Activated naive CD8-positive, alpha-beta T cell treated with anti-CD3 and anti-CD28 coated beads, Interleukin-2, amount 50 U/mL, for 24 hours (primary cell): ENCODE measurements at places on chromosomes 5 and 9.
A peak's percentile ranks its signal among the peaks of the same experiment; 100 is the strongest.

GRCh38 chr5:172696171-172696849 is 55.2 kb downstream of the NEURL1B start:
- DNase-seq = no peak

GRCh38 chr9:108760841-108761240 is 94.9 kb downstream of the ACTL7B start:
- DNase-seq = no peak

DNA sequence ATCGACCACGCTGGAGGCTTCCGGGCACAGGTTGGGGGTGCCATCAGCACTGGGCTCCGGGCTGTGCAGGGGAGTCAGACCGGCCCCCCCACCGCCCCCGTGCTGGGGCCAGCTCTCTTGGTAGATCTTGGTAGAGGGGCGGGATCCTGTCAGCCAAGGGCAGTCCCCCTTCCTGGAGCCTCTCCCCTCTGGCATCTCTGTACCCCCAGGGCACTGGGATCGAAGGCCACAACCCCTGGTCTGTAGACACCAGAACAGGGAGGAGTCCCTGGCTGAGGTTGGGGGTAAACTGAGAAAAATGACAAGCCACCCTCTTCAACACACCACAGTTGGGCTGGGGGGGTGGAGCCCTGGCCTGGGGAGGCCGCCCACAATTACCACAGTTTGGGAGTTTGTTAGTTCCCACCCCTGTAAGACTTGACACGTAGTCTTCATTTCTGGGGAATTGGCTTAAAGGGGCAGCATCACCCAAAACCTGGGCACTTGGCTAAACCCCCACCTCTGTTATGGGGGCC is 882 bp downstream of the CERCAM start:
- DNase-seq = peak; percentile 10

GRCh38 chr9:89670114-89670513 is 65.3 kb downstream of the GADD45G start:
- DNase-seq = no peak

- no peak for DNase-seq
Observed at GRCh38 chr5:146848133-146848532, 30.4 kb downstream of the PPP2R2B start.

- DNase-seq = no peak
Observed at GRCh38 chr5:14671414-14671813, 6.9 kb downstream of the OTULIN start.

DNA sequence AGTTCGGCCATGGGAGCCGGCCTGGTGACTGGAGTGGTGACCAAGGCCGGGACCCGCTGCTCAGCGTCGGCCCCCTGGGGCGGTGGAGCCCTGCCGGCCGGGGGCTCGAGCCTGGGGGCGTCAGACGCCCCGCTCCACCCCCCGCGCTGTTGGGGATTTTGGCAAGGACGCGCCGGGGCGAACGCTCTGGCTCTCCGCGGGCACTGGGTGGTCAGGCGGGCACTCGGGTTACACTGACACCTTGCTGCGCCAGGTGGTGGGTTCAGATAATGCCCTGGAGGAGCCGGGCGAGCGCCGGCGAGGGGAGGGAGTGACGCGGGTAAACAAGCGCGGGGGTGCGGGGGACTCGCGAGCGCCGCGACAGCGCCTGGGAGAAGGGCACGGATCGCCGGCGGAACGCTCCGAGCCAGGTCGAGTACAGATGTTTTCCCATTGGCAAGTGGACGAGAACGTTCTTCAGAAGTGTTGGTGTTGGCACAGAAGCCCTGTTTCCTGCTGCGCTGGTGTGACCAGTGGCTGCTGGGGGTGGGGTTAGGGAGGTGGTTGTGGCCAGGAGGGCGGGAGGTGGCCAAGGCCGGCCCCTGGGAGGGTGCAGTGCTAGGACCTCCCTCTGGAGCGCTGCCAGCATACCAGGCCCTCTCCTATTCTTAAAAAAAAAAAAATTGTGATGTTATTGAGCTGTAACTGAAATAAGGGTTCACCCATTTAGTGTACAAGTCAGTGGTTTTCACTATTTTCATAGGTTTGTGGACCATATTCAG is 773 bp downstream of the SQSTM1 start:
- DNase-seq = peak; percentile 88

- DNase-seq = no peak
Observed at GRCh38 chr9:19203058-19203457, 27.4 kb upstream of the DENND4C start.

- no peak for DNase-seq
Observed at GRCh38 chr5:137506296-137506695, 7.2 kb upstream of the SPOCK1 start.

- no peak for DNase-seq
Observed at GRCh38 chr5:27810458-27810857, 772.1 kb upstream of the CDH9 start.

GRCh38 chr9:70229579-70229978 is 29.2 kb upstream of the SMC5 start:
- no peak for DNase-seq

DNA sequence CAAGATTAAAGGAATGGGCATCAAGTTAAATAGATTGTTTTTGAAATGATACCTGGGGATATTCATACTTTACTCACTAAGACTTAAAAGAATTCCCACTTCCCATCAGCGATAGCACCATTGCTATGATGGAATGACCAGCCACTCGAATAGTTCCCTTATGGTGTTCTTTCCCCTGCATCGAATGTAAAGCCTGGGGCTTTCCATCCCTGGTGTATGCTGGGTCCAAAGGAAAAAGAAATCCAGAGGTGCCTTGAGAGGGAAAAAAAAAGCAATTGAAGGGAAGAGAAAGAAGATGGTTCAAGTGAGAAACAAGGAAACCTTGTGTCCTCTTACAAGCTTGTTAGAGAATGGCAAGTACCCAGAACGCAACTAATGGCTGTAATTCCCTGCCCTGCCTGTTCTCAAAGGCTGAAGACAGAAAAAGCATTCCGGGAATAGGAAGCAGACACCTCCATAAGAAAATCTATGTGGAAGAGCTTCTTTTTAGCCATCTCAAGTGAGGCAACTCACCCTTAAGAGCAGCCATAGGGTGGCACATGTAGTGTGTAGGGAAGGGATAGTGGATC is 351.1 kb upstream of the DAB2 start:
- no peak for DNase-seq

DNA sequence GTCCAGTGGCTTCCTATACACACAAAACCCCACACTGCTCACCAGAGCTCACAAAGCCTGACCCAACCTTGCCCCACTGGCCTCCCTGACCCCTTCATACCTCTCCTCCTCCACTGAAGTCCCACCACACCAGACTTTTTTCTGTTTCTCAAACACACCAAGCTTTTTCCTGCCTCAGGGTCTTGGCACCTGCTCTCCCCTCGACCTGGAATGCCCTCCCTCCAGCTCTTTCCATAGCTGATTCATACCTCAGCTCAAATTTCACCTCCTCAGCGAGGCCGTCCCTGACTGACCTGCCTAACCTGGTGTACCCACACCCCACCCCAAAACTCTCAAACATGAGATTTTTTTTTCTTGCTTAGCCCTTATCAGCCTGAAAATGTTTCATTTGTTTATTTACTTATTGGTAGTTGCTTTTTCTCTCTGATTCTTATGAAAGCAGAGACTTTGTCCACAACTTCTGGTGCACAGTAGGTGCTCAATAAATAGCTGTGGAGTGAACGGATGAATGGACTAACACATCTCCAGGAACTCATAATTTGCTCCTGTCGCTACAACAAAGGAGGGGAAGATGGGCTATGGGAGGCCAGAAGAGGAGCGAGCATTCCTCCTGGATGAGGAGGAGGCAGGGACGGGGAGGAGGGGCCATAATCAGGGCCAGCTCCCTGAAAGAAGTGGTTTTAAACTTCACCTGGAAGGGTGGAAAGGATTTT is 84.3 kb downstream of the SH3TC2 start:
- no peak for DNase-seq

GRCh38 chr5:40227366-40227765 is 452.3 kb upstream of the PTGER4 start:
- DNase-seq = no peak

GRCh38 chr9:11558043-11558442 is 945.2 kb upstream of the PTPRD start:
- DNase-seq = no peak

DNA sequence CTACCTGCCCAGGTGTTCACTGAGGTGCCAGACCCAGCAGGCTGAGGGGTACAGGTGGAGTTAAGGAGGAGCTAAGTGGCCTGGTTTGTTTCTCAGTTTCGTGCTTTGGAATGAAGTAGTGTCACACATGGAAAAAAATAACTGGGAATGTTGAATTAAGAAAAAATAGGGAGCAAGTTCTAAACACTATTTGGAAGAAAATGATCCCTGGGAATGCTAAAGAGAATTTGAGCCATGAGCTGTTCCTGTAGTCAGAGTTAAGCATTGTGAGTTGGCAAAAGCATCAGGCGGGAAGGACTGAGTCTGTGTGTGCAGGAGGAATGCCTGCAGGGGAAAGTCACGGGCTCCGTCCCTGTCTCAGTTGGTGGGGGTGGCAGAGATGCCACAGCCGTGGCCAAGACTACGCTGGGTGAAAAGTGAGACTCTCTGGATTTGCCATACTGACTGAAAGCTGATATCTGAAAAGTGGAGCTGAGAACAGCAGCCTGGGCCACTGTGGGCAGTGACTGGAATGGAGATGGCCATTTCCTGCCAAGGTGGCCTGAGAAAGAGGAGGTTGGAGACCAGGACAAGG is 37.0 kb downstream of the SYK start:
- DNase-seq = no peak

- DNase-seq = no peak
Observed at GRCh38 chr9:124480621-124480981, 26.6 kb downstream of the NR5A1 start.

DNA sequence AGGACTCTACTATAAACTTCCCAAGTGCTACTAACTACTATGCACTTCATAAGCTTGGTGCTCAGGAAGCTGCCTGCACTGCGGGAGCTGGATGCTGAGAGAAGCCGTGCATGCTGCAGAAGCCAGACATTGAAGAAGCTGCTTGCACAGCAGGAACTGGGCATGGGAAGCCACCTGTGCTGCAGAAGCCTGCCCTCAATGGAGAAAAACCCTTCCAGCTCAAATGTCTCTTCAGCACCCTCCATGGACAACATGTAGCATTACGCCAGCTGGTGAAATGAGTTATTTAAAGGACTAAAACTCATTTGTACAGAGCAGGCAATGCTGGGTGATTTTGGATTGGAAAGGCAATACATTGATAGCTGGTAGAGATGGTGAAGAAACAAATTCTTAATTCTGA is 247.2 kb downstream of the KIF4B start:
- DNase-seq = no peak

GRCh38 chr9:128642675-128643245 is 13.9 kb downstream of the DYNC2I2 start:
- no peak for DNase-seq

DNA sequence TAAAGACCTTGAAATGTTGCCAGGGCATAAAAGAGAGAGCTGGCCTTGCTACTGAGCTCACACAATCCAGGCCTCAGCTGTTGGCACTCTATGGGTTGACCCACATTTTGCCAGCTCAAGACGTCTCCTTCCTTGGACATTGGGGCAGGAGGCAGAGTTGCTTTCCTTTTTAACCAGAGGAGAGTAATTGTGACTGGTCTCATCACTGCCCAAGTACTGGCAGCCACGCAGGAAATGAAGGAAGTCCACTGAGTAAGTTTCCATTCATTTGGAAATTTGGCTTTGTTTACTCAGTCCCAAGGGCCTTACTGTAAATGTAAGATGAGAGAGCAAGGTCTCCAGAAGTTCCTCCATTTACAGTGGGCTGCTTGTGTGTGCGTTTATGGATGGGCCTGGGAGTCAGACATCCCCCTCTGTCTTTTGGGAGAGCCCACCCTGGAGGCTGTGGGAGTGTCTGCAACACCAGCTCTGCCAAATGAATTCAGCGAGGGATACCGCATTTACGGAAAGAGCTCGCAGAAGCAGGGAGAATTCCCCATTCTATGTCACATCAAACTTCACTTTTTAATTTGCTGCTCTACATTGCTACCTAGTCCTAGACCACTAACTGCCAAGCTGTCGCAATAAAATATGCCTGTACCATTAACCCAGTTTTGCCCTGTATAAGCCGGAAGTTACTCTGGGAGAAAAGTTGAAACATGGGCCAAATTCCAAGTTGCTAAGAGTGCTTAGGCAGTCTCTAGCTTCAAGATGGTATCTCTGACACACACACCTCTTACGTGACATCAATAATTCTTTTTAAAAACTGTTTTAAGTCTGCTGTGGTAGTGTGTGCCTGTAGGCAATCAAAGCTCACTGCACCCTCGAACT is 24.5 kb upstream of the PDZD2 start:
- DNase-seq = no peak

GRCh38 chr5:119032656-119033055 is 38.2 kb upstream of the DMXL1 start:
- no peak for DNase-seq

DNA sequence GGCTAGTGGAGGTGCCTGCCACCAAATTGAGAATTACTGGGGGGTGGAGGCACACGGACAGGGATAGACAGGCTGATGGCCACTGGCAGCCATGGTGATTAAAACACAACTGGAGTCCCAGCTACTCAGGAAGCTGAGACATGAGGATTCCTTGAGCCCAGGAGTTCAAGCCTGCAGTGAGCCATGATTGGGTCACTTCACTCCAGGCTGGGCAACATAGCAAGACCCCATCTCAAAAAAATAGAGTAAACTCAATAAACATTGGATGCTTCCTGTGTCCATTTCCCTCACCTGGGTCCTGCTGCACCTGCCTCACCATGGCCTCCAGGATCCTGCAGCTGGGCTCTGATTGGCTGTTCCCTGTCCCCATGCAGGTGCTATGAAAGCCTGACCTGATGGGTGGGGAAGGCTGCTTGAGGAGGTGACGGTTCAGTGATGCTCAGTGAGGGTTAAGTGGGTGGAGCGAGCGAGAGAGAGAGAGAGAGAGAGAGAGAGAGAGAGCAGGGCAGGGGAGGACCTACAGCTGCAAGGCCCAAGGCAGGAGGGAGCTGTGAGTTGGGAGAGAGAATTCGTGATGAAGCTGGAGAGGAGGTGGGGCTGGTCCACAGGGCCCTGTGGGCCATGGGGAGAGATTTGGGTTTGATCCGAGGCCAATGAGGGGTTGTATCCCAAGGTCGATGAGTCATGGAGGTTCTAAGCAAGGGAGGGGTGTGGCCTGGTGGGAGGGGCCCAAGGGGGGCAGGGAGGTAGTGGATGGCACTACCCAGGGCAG is 36.7 kb upstream of the FUBP3 start:
- no peak for DNase-seq

DNA sequence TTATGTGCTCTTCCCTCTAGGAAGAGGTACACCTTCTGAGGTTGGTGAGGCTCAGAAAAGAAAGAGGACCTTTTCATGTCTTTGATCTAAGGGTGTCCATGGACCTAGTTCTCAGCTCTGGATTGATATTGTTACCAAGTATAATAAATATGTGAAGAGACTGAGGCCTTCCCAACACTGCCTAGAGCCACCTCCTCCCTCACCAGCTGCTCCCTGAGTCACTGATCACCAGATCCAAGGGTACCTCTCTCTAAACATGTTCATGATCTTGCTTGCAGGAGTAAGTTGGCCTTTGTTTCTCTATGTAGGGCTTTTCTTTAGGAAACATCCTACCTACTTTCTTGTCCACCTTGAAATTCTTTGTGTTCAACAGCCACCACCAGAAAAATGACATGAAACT is 218.8 kb upstream of the ADRA1B start:
- no peak for DNase-seq

GRCh38 chr9:28092981-28093936 is 520.0 kb upstream of the C9orf72 start:
- no peak for DNase-seq

- DNase-seq = no peak
Observed at GRCh38 chr5:156824800-156825199, 25.3 kb upstream of the PPP1R2B start.
